Activated CD4-positive, alpha-beta T cell treated with anti-CD3 and anti-CD28 coated beads, Interleukin-2, amount 10 ng/mL, durations not matched to agents 24 days and 14 days (primary cell): ENCODE measurements at places on chromosomes 6 and 20.

DNA sequence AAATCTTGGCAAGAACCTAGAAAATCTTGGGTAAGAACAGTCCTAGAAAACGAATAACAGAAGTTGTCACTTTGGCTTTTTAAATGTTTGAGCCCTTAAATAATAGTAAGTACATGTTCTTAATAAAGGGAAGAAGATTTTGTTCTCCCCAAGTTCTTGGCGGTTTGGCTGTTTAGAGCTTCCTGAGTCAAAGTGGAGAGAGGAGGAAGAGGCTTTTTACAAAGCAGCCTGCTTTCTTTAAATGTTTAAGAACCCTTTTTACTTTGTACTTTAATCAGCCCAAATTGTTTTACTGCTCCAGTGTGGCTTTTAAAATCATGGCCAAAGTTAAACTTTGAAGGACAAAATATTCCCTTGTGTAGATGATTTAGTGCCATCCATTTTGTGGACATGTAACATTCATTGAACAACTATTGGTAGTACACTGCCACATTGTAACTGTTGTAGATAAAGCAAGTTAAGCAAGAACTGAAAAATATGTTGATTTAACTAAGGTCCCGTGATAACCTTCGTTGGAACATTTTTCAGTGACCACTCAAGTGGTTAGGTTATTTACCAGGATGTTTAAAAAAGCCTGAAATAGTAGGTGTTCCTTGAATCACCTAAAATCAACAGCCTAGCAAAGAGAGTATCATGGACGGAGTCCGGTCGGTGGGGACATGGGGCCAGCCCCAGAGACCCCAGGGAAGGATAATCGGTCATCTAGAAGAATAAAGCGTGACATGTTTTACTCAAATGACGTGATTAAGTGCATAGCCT is 2.4 kb downstream of the AMD1 start:
- peak; percentile 69 for DNase-seq

DNA sequence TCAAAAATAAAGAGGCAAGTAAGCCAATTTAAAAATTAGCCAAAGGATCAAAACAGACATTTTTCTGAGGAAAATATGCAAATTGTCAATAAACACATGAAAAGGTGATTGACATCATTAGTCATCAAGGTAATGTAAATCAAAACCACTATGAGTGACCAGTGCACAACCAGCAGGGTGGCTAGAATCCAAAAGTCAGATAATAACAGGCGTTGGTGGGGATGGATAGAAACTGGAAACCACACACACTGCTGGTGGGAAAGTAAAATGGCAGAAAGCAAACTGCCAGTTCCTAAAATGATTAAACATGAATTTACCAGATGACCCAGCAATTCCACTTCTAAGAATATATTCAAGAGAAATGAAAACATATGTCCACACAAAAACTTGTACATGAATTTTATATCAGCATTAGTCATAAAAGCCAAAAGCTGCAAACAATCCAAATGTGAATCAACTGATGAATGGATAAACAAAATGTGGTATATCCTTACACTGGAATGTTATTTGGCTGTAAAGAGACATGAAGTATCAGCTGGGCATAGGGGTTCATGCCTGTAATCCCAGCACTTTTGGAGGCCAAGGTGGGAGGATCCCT is 74.8 kb upstream of the MBOAT1 start:
- no peak for DNase-seq

GRCh38 chr6:147553099-147553498 is 44.6 kb downstream of the SAMD5 start:
- DNase-seq = no peak

DNA sequence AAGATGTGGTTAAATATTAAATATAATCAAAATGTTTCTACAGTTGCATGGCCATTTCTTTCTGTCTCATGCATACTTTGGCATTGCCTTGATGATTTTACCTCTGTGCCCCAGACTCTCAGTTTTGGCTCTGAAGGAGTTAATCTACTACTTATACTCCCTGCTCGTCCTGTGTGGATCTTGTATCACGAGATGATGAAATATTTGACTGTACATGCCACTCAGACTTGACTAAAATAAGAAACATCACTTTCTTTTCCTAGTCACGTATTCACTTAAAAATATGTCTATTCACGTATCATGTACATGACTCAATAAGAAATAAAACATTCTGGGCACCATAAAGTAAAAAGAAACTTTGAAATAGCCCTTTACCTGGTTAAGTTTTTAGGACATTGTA is 397.7 kb downstream of the RFPL4B start:
- DNase-seq = no peak

GRCh38 chr20:32823078-32823477 is 3.3 kb downstream of the MAPRE1 start:
- peak; percentile 65 for DNase-seq

GRCh38 chr6:105210932-105211531 is 31.2 kb upstream of the POPDC3 start:
- no peak for DNase-seq

DNA sequence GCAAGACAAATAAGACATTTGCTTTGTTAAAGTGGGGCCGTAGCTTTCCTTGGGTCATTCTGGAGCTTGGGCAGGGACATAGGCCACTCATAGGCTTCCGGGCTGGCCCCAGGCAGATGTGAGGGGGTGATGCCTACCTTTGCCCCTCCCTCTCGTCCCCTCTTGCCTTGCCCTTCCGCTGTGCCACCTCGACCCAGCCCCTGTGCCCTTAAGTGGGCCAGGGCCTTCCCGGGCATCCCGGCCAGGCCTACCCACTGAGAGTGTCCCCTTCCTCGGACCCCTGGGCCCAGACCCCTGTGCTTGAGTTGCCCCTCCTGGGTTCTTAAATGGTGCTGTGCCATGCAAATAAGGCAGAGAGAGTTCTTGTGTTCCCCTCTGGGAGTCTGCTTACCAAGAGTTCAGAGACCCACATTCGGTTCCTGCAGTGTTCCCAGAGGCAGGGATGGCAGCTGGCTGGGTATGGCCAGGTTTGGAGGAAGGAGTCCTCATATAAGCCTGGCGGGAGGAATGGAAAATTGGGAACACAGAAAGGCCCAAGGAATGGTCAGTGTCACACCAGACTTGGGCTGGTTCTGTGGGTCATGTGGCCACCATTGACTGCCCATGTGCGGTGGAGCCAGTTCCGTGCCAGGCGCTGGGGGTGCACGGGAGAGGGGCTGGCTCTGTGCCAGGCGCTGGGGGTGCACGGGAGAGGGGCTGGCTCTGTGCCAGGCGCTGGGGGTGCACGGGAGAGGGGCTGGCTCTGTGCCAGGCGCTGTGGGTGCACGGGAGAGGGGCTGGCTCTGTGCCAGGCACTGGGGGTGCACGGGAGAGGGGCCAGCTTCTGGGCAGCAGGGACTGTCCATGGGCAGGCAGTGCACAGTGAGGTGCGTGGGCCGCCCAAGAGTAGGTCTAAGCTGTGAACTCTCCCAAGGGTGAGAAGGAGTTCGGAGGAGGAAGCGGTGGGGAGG is 173.5 kb upstream of the SNX9 start:
- DNase-seq = no peak

- DNase-seq = no peak
These were observed 12.6 kb upstream of the SLC23A2 start for GRCh38 chr20:5013682-5014447.

- no peak for DNase-seq
These were observed 53.4 kb upstream of the TMEM30A start for GRCh38 chr6:75337835-75338580.

DNA sequence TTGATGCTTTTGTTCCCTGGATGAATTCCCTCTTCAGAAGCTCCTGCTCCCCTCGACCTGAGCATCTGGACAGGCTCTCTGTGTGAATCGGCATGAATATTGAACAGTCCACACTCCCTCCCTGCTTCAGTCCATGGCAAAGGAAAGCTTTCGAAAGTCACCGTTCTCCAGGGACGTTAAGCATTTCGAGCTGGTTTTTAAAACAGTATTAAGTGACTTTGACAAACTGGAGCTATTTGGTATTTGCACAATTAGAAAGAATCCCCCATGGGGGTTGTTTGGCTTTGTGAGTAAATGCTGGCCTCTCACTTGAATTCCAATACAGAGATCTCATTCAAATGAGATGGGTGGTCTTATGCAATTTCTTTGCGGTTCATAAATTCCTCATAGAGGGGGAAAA is 85.3 kb upstream of the TIAM2 start:
- DNase-seq = no peak

- no peak for DNase-seq
These were observed 14.6 kb downstream of the MYBL2 start for GRCh38 chr20:43681468-43681942.

DNA sequence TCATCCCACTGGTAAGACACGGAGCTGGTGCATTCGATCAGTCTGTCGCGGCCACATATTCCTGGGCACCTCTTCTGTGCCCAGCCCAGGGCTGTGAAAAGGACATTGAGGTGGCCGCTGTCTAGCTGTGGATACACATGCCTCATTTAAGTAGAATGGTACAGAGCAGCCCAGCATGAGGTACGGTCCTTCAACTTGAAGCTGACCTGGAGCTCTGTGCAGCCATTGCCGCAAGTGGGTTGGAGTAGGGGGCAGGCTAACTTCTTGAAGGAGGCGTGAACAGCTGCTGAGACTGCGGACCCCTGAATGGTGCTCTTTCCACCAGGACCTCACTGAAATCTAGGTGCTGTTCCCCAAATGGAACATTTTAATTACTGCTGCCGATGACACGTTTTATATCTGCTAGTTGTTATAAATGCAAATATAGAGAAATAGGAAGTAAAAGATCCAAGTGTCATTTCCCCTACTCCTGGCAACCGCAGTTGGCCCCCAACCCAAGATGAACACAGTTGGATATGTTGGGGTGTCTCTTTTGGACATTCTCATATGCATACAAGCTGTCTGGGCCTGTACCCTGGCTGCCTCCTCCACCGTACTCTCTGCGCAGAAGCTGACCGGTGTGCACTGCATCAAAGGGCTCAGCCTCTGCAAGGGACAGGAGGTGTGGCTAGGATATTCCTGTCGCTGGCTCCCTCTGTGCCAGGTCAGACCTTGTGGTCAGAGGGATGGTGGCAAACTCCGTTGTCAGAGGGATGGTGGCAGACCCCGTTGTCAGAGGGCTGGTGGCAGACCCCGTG is 86.1 kb downstream of the CDC5L start:
- DNase-seq = no peak

- DNase-seq = peak; percentile 56
These were observed 23.3 kb upstream of the ARHGAP18 start for GRCh38 chr6:129733290-129733689.

DNA sequence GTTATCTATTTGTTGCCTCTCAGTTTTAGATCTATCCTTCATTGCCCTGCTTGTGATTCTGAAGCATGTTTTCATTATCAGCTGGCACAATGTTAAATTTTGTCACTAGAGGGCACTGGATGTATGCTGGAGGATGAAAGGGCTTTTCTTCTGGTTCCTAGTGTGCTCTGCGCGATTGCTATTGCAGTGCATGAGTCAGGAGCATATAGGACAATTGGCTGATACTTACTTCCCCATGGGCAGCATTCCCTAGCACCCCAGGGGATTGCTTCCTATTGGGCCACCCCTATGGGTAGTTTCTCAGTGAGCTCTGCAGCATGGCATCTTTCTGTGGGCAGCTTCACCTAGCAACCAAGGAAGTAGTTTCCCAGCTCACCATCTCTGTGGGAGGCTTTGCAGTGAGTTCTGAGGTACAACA is 280.3 kb upstream of the SYNCRIP start:
- DNase-seq = peak; percentile 63

- no peak for DNase-seq
These were observed 27.2 kb upstream of the SCUBE3 start for GRCh38 chr6:35186571-35186970.

GRCh38 chr20:46688151-46689081 is 828 bp downstream of the TP53RK start:
- DNase-seq = no peak

DNA sequence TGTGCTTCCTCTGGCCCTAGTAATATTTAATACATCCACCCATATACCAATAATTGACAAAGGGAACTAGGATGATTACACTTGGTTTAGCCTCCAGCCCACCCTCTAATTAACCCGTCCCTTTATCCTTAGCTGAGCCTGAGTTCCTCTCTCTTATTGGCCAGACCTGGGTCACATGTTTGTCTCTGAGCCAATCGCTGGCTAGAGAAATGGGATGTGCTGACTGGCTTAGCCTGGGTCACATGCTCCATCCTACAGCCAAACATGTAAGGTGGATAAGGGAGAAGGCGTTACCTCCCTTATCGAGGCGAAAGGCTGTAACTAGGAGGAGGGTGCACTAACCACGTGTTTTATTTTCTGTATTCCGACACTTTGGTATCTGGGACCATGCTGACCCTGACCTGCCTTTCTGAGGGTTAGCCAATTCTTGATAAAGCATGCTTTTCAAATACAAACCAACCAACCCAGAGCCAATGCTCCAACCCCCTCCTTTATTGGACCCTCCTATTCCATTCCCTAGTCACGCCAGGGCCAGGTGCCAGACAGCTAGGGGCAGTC is 262.7 kb downstream of the PREX1 start:
- no peak for DNase-seq

DNA sequence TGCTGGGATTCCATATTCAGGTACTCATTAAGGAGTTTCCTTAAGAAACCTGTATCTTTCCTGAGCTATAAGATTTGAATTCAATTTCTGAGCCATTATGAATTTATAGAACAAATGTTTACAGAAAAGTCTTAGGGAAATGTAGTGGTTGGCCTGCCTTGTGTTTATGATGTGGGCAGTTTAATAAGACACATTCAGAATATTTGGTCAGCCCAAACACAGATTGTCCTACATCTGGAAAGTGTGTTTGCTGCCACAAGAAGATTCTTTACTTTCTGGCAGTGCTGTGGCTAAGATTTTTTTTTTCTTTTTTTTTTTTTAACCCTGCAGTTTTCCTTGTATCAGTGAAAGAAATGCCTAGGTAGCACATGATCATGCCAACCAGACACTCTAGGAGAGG is 15.2 kb downstream of the TBX18 start:
- no peak for DNase-seq

GRCh38 chr6:9657994-9658393 is 756.9 kb downstream of the TFAP2A start:
- DNase-seq = no peak

DNA sequence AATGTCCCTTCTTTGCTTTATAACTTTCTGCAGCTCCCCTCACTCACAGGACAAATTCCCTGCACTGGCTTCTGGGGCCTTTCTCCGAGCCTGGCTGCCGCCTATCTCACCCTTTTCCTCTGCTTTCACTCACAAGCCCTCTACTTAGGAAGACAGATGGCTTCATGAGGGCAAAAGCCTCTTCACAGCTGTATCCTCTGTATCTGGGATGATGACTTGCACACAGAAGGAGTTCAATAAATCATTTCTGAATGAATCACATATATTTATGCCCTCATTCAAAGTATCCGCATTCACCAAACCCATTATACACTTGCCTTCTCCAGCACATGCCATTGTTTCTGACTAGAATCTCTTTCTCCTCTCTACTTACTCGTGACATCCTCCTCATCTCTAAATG is 159.0 kb upstream of the RIPOR2 start:
- DNase-seq = no peak

GRCh38 chr6:158635427-158636073 is 9.0 kb downstream of the DYNLT1 start:
- DNase-seq = no peak

GRCh38 chr6:37433657-37434271 is 743 bp downstream of the CMTR1 start:
- peak; percentile 85 for DNase-seq
